ENCODE measurements at places on chromosomes 2 and 18.
A peak's percentile ranks its signal among the peaks of the same experiment; 100 is the strongest.

- DNase-seq: peak; percentile 35
These were observed 2.0 kb downstream of the RAPH1 start for GRCh38 chr2:203532957-203533658.

GRCh38 chr18:25834061-25834460 lies 256.4 kb downstream of the SS18 start:
- no peak for DNase-seq

DNA sequence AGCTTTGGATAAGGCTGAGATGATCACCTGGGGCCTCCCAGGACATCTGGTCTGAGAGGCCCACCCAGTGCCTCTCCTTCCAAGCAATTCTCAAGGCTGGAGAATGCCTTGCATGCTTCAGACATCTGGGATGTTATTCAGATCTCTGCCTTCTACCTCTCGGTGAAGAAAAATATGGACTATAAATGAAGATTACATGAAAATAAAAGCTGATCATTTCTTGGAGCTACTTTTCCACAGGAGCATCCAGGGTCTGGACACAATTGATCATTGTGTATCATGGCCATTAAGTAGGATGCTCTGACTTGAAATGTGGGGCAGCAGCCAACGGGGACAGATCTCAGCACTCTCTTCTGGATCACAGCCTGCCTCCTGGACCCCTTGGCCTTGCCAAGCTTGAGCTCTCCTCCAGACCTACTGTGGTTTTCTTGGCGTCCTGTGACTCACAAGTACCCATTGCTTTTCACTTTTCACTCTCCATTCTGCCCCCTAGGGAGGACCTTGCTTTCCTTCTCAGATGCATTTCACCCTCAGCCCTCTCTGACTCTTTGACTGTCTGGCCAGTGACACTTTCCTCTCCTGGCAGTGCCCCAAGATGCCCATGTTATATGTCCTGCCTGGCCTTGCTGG lies 203.1 kb downstream of the INSIG2 start:
- no peak for DNase-seq

- no peak for DNase-seq
These were observed 62.6 kb downstream of the ITGB6 start for GRCh38 chr2:160137464-160137863.

GRCh38 chr2:31764169-31764568 lies 183.4 kb upstream of the SRD5A2 start:
- DNase-seq: no peak

DNA sequence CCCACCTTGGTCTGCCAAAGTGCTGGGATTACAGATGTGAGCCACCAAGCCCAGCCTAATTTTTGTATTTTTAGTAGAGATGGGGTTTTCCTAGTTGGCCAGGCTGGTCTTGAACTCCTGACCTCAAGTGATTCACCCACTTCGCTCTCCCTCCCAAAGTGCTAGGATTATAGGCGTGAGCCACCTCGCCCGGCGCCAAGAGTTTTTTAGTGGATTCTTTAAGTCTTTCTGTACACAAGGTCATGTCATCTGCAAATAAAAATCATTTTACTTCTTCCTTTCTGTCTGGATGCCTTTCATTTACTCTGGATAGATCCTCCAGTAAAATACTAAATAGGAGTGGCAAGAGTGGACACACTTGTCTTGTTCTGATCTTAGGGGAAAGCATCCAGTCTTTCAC lies 61.7 kb downstream of the KCMF1 start:
- no peak for DNase-seq

GRCh38 chr2:176710657-176711186 lies 441.5 kb downstream of the MTX2 start:
- DNase-seq: no peak

GRCh38 chr2:65276609-65277008 lies 49.0 kb downstream of the ACTR2 start:
- DNase-seq: no peak

DNA sequence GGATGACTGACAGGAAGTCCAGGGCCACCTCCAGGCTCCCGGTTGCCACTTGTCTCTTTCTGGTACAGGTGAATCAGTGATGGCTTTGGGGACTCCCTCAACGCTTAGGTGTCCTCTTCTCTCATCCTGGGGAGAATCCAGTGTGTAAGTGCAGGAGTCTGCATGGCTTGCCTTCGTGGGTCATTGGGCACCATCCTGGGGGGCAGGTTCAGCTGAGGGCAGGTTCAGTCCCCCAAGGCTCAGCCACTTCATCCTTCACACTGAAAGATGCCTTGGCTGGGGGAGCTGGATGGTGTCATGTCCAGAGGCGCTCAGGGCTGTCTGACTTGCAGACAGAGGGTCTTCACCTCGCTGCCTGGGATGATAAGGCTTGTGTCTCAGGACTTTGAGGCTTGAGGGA lies 29.2 kb downstream of the SH3RF3 start:
- no peak for DNase-seq

- DNase-seq: no peak
These were observed 10.0 kb downstream of the NGEF start for GRCh38 chr2:233002829-233003657.

GRCh38 chr2:149903626-149904025 lies 316.1 kb upstream of the MMADHC start:
- DNase-seq: no peak

DNA sequence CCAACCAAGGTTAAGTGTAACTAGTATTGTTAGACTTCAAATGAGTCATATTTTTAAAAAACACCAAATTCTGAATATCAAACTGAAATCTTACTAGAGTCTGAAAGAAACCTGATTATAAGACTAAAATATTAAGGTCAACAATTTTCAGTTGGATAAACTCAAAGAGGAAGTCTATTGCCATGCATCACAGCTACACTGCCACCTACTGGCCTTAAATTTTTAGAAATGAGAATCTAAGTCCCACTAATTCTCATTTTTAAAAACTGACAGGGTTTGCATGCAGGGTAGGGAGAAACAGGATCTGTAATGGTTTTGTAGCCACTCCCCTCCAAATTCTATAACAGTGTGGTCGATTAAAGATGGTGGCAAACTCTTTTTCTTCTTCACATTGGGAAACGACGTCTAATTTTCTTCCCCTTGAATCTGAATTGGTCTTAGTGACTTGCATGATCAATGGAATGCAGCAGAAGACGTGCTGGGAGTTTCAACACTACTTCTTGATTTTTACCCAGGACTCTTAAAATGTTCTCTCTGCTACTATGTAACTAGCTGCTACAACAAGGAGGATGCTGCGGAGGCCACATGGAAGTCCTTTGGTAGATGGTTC lies 176.1 kb upstream of the SESTD1 start:
- peak; percentile 35 for DNase-seq

DNA sequence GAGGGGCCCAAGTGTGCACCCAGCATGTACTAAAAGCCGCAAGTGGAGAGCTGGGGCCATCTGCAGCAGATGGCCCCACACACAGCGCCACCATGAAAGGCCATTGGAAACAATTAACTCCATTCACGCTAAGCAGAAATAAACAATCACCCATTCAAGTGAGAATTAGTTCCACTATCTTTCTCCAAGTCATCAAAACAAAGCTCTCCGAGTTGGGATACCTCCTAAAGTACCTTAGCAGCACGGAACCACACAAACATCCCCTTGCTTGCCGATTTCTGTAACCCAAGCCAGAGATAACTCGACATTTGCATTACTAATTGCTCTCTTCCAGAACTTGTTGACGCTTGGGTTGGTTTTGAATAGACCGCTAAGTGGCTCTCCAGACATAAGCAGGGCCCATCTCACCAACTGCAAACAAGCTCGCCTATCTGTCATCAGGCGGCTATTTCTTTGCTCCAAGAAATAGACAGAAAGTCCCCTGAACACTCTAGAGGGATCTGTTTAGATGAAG lies 840.6 kb upstream of the SALL3 start:
- DNase-seq: no peak

DNA sequence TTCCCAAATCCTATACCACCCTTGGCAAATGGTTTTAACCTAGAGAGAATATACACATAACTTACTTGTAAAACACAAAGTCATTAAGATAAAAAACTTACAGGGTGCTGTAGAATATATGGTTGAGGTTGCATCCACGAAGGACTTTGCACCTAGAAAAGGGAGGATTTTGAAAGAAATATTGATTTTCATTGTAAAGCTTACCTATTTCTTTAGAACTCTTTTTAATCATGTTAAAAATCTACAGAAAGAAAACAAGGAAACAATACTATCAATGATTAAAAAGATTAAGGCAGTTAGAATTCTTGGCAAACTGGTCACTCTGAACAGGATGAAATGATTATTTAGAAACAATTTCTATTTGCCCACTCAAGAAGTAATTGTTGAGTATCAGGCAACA lies 81.1 kb upstream of the ITGB6 start:
- DNase-seq: no peak

- DNase-seq: no peak
These were observed 28.1 kb downstream of the FAP start for GRCh38 chr2:162215162-162215561.

GRCh38 chr18:36308711-36309435 lies 11.4 kb downstream of the FHOD3 start:
- DNase-seq: peak; percentile 51

DNA sequence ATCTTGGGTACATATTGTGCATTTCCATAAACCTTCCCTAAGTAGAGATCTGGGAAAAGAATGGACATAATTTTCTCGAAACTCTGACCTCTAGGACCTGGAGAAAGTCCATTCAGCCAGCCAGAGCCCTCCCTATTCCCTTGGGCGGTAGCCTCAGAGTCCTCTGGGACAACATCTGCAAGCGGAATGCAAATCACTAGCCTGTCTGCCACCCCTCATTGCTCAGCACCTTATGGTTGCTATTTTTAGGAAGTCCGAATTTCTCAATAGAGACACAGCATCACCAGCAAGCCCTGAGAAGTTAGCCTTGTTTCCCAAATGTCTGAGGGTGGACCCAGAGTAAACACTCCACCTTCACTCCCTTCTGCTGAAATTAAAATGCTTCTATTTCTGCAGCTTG lies 17.6 kb upstream of the CD28 start:
- no peak for DNase-seq

DNA sequence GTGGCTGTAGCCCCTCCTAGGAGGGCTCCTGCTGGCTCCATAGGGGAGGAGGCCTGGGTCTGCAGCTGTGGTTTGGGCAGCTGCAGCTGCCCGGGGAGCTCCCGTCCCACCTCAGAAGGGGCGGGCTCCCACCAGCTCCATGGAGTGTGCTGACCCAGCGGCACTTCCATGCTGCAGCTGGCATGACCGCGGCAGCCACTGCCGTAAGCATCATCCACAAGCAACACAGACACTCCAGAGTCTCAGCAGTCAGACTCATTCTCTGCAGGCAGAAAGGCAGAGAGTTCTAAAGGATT lies 660.1 kb upstream of the RAB6C start:
- no peak for DNase-seq

GRCh38 chr2:46983065-46983801 lies 67.6 kb upstream of the MCFD2 start:
- DNase-seq: no peak

GRCh38 chr2:75705921-75706320 lies 4.8 kb downstream of the GCFC2 start:
- no peak for DNase-seq

DNA sequence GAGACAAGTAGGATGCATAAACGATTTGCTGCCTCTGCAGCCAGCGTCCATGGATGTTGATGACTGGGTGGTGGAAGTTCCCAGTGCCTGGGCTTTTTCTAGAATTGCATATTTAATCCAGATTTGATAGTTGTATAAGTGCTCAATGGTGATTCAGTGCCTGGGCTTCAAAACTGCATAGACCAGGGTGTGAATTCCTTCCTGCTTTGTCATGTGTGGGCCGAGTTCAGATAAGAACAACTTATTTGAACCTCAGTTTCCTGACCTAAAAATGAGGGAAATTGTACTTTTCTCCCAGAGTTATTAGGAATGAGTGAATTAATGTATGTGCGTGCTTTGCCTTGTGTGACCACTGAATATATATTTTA lies 154.6 kb downstream of the WDSUB1 start:
- no peak for DNase-seq

DNA sequence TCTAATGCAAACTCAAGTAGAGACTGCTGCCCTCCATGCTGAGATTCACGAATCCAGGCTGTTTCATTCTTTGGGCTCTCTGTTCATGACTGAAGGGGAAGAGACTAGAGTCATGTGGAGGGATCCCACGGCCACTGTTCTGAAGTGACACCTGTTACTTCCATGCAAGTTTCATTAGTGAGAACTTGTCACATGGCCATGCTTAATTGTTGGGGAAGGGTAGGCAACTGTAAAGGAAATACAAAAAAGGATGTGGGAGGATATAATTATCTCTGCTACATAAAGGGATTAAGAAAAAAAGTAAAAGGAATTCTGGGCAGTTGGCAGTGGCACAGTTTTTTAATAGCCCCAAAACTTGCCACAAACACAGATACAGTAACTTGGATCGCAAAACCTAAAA lies 28.0 kb upstream of the PSME4 start:
- DNase-seq: no peak

GRCh38 chr2:72932805-72933204 lies 15.5 kb downstream of the EMX1 start:
- DNase-seq: no peak

- no peak for DNase-seq
These were observed 284.9 kb downstream of the PAX3 start for GRCh38 chr2:222013889-222014288.

DNA sequence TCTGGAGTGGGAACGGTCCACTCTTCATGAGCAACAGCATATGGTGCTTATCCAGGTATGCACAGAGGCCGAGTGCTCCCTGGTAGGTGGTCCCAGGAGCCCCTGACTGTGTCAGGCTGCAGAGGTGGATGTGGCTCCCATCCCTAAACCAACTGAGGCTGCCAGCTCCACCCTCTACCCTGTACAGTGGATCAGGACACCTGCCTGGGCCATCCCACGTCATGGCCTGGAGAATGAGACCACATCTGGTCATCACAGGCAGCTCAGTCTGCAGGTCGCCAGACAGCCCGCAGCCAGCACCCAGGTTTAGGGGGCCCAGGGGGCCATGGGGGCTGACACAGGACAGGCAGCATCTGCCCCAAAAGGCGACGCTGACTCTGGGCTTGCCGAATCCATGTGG lies 100.3 kb upstream of the TMEM18 start:
- DNase-seq: no peak

DNA sequence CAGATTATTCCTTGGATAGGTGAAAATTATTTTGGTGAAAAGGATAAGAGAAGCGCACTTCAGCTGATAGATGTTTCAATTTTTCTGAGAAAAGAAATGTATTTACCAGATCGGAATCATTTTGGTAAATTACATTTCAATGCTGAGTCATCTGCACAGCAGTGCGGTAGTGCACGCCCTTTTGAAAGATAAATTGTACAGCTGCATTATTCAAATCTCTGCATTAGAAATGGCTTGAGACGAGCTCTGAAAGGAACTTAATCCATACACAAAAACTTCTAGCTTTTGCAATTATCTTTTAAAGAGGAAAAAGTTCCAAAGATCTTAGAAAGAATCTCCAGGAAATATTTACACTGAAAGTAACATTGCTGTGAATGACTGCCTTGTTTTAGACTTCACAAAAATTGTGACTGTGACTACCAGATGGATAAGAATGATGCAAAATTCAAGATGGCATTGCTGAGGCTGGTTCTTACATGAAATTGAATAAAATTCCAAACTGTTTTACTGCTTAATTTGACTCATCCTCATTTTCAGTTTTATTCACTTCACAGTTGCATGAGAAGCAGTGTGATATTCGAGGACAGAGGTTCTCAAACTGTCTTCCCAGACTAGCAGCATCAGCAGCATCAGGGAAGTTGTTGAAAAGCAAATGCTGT lies 161.7 kb downstream of the RND3 start:
- DNase-seq: no peak

Data from SW480 (cell line).